Activated gamma-delta T cell treated with Interleukin-2 at 50 U/mL for 16 hours (primary cell): ENCODE measurements at places on chromosomes 1 and 21.

GRCh38 chr1:43671193-43671592, 21.2 kb downstream of the KDM4A start:
- no peak for DNase-seq

DNA sequence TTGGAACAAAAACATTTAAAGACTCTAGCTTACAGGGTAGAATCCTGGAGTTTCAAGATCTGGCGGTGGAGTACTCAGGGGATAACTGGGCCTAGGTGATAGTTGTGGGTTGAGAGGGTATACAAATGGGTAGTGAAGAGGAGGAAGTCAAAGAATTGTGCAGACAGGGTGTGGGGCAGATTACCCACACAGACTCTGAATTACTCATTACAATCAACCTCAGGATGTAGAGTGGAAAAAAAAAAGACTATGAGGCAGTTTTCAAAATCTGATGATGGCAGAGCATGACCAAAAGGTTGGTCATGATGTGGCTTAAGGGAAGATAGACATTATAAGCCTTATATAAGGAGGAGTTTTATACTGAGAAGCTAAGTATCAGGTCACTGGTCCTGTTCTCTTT, 44.1 kb upstream of the GLIS1 start:
- no peak for DNase-seq

- DNase-seq: no peak
These were observed 56.6 kb downstream of the TMEM53 start for GRCh38 chr1:44617703-44618029.

- DNase-seq: no peak
These were observed 192.4 kb upstream of the PTGFR start for GRCh38 chr1:78298349-78298748.

- DNase-seq: no peak
These were observed 207.4 kb upstream of the CHRM3 start for GRCh38 chr1:239178961-239179360.

DNA sequence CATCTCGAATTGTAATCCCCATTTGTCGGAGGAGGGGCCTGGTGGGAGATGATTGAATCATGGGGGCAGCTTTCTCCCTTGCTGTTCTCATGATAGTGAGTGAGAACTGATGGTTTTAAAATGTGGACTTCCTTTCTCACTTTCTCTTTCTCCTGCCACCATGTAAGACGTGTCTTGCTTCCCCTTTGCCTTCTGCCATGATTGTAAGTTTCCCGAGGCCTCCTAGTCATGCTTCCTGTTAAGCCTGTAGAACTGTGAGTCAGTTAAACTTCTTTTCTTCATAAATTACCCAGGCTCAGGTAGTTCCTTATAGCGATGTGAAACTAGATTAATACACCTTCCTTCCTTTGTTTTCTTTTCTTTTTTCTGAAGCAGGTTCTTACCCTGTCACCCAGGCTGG, 13.9 kb downstream of the DNAJC6 start:
- DNase-seq: no peak

GRCh38 chr1:112418099-112418892, 22.3 kb downstream of the CTTNBP2NL start:
- no peak for DNase-seq

- no peak for DNase-seq
These were observed 12.1 kb downstream of the PRKACB start for GRCh38 chr1:84156210-84156621.

DNA sequence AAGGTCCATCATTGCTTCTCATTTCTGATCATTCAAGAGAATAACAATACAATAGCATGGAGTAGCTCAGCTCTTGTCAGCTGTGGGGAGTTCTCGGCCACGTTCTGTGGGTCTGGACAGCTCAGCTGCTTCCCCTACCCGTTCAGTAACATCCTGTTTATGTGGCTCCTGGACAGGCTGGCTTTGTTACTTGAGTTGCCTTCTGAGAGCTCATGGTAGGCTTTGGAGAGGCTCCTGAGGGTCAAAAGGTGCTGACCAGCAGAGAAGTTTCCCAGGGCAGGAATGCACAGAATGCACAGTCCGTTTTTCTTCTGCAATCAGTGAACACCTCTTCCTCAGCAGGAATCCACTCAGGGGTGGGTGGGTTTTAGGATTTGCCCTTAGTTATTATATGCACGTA, 36.0 kb downstream of the KAZN start:
- DNase-seq: no peak

GRCh38 chr1:3821447-3821846, 25.1 kb upstream of the LRRC47 start:
- no peak for DNase-seq

DNA sequence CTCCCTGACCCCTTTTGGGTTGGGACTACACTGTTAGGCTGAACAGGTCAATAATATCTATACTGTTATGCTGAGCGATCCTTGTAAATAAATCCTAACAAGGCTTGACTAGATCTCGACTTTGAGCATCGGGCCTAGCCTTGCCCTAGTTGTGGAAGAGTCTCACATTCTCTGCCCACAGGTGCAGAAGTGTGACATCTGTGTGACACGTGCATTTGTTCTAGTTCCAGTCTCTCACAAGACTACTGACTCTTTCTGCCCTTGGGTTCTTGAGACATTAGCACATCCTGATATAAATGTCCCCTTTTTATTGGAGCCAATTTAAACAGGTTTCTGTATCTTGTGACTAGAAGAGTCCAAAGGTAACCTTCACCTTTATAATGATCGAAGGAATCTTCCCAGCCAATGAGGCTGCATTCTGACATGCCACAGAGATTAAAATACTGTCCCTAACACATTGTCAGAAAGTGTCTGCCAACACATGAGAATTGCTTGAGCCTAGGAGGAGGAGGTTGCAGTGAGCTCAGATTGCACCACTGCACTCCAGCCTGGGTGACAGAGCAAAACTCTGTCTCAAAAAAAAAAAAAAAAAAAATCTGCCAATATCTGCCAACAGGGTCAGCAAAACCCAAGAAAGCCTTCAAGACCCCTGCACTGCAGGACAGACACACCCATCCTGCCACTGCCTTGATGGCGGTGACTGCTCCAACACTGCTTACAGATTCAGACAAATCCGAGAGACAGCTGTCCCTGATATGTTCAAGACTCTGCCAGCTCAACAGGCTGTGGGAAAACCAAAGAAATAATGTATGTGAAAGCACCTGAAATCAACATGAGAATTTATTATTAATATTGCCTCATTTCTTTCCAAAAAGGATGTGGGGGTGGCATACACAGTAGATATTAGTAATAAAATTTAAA, 56.5 kb upstream of the PSEN2 start:
- DNase-seq: no peak

DNA sequence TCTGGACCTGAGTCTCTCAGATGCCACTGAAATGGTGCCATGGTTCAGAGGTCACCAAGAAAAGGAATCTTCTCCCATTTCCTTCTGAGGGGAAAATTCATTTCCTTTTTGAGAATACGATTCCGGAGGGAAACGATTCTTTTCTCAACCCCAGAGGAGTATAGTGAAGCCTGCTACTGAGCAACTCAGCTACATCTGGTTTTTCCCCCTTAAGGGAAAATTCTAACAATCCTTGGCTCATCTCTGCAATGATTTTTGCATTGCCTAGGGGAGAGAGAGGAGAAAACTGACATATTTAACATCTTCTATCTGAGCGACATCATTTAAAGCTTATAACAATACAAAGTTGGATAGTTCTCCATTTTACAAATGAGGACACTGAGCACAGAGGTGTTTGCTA, 22.4 kb upstream of the KANK4 start:
- DNase-seq: no peak

DNA sequence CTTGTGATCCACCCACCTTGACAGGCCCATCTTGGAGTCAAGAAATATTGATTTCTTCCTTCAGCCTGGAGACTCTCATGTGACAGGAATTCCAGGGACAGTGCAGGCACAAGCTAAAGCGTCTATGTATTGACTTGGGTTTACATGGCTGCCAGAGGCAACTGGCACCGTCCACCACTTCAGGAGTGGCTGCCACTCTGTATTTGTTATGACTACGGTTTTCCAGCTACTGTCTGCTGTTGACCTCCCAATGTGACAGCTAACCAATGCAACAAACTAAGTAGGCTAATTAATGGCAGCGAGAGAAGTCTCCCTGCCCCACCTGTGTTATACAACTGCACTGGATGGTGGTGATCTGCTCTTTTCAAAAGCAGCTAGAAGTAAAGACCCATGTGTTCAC, 56.9 kb downstream of the CD58 start:
- no peak for DNase-seq

GRCh38 chr1:39623053-39623452, 16.4 kb downstream of the HEYL start:
- DNase-seq: no peak

DNA sequence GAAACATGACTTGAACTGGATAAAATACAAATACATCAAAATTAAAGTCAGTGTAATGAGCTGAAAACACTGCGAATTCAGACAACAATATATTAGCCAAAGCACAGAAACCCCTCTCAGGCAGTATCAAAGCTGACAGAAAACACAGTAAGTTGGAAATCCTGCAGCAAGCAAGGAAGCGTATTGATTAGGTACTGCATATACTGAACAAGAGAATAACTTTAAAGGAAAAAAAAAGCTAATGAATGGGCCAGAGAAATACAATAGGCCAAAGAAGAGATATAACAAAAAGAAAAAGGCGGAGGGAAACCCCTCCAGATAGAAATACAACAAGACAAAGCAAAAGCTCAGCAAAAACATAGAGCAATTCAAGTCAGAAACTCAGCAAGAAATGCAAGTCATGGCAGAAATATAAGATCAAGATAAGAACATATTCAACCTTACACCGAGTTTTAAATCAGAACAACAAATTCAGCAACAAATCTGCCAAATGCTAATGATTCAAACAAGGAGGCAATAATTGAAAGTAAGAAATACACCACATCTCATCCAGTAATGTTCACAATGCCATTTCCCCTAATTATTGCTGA, 299.0 kb downstream of the USH2A start:
- DNase-seq: no peak

DNA sequence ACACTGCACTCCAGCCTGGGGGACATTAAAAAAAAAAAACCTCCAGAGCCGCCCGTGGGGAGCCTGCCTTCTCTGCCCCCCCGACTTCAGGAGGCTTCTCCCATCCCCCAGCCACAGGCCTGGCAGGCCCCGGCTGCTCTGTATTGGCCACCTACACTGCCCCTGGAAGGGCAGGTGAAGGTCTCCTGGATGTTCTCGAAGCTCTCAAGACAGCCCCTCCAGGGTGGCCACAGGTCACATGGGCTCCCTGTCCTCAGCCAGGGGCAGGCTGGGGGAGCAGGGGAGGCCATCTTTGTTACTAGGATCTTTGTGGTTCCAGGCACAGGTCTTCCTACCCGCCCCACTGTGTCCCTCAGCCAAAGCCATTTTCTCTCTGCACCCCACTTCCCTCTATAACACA, 32.8 kb downstream of the PADI6 start:
- DNase-seq: no peak

GRCh38 chr1:1422465-1423244, 1.6 kb upstream of the ANKRD65 start:
- DNase-seq: no peak

DNA sequence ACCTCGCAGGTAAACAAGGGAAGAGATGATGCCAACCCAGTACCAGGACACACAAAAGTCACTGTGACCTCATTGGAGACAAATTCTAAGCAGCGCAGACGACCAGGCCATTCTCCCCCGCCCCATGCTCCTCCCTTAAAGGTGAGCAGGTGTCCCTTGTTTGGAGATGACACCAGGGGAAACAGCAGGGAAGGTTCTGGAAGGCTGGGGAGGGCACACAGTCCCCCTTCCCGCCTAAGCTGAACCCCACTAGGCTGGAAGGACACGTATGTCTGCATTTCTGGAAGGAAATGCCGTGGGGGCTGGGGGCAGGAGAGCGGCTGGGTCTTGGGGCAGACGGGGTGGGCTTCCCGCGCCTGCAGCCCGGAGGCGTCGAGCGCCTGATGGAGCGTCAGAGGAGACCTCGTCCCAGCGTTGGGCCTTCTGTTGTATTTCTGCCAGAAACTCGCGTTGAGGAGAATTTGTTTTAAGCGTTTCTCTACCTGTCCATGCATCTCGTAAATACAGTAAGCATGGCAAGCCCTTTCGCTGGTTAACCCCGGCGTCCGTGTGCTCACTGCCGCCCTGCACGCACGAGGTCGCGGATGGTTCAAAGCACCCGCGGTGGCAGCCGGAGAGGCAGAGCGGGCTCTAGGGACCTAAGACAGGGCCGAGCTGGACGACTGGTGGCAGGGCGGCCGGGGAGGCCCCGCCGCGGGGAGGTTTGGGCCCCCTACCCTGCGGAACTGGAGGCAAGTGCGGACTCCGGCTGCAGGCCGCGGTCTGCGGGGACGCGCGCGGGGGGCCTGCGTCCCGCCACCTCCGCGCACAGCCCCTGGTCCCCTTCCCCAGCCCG, 1.2 kb upstream of the LHX4 start:
- no peak for DNase-seq

DNA sequence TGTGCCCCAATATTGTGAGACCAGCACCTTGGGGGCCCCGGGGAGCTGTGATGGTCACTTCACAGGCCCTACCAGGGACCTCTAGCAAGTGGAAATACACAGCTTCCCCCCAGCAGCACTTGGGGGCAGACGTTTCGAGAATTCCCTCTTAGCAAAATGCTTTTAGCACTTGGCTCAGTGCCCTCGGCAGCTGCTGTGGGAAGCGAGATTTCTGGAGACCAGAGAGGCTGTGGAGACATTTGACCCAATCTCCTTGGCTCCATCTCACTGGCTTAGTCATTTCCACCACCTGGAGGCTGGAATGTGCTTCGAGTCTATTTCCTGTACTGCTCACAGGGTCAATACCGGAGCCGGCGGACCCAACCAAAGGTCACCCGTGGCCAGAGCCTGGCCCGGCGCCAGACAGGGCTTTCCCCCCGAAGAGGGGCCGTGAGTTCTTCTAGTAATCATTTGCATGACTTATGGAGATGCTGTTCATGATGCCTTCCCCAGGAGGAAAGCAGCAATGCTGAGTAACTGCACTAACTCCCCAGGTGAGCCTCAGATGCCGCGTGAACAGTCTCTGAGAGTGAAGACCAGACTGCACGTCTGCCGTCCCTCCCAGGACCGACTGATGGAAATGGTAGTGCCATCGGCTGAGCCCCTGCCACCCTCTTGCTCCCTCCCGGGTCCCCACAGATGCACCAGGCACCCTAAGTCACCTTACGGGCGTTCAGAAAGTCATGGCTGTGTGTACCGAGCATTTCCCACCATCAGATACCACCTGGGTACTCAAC, 4.4 kb upstream of the C2CD2 start:
- DNase-seq: no peak

DNA sequence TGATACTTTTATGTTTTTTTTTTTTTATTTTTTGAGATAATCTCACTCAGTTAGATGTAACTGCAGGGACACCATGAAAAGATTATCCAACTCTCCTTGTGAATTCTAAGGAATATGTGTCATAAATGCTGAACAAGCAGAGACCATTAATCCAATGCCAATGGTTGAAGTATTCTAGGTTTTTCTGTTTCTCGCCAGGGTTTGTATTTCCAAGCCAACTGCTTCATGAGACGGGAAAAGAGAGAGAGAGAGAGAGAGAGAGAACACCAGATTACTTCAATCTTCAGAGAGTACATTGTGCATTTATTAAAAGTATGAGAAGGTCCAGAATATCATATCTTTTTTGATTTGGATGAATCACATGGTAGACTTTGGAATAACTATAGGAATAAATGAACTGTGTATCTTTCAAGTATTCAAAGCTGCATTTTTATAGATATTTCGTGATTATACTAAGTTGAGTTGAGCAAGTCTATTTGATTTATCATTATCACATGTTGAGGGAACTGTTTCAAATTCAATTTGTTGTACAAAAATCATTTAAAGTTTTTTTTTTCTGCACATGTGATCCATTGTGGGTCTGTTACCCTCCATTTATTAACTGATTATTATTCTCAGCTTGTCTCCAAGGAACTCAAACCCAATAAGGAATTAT, 108.4 kb downstream of the PLA2G4A start:
- DNase-seq: no peak

GRCh38 chr1:150789396-150789795, 18.7 kb downstream of the CTSK start:
- no peak for DNase-seq

GRCh38 chr1:163191301-163191700, 11.4 kb downstream of the RGS5 start:
- no peak for DNase-seq
